ENCODE measurements at places on chromosomes 5 and 9.

GRCh38 chr5:44389090-44389822 is at the start of gene FGF10:
TSS of gene FGF10 (minus strand) at chr5:44389420. CDS start at chr5:44388682, 738 bp downstream.
- no peak for DNase-seq

DNA sequence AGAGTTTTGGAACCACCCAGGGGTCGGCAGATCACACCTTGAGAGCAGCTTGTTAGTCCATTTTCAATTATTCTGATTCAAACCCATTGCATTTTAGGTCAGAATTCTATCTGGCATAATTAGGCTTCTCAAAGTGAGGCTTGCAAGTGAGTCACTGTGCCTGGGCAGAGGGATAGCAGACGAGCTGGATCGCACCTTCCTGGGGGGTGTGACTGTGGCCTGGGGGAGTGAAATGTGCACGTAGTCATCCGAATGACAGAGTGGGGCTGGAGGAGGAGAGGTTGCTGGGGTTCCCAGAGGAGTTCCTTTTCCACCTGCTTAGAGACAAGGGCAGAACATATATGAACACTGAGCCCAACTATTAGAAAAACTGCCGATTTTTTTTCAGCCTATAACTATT is 31.7 kb downstream of the SPACA9 start:
- DNase-seq = no peak

DNA sequence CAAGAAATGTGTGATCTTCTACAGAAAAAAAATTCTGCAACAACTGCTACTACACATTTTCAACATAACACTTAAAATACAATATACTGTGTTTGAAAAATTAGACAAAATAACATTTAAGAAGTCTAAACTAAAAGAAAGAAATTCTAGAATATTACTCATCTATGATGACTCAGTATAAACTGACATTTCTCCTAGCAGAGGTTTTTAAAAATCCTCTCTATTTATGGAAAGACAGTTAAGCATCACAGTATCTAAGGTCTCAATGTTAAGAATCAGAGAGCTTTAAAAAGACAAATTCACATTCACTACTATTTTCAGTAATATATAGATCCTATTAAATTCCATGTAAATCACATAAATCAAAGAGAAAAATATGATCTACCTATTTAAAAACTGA is 61.3 kb downstream of the NR2F1-AS1 start:
- no peak for DNase-seq

DNA sequence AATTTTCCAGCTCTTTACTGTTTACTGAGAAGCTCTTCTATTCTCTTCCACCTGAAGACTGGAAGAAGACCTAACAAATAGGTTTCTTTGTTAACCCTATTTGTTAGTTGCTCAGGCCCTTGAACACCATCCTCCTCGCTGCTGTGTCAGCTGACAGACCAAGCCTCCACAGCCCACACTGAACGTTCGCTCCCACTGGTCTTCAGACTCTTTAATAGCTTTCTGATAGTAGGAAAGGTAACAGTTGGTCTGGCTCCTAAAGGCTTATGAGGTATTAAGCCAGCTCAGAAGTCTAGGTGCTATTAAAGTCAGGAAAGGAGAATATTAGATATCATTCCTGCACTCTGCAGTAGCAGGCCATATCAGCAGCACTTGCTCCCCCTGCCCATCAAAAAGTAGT is 23.3 kb upstream of the F2R start:
- no peak for DNase-seq
